HFF-Myc (cell line): ENCODE measurements at places on chromosomes 4 and X.

DNA sequence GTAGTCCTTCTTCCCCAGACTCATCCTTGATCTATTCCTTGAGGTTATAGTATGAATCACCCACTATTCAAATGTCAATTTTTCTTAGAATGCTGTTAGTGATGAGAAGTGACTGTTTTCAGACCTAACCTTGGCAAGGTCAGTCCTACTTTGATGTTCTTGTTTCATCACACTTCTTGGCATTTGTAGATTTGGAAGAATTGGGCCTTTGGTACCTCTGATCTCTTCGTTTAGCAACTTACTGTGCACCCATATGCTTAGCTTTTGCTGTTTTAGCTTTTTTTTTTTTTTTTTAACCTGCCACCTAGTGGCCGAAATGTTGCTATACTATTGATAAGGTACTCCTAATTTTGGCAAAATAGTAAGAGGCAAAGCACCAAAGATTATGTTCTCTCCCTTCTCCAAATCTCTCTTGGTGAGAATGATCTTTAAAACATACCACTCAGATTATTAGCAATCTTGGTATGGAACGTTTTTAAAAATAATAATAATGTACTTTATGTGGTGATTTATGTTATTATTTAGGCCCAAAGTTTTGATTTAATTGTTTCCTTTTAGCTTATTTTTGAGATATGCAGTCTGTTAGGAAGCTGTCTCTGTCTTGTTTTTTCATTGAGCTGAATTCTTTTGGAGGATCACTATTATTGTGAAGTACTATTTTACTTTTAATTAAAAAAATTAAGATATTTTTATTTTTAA lies 16.6 kb downstream of the DCK start:
- peak; percentile 19 for DNase-seq

DNA sequence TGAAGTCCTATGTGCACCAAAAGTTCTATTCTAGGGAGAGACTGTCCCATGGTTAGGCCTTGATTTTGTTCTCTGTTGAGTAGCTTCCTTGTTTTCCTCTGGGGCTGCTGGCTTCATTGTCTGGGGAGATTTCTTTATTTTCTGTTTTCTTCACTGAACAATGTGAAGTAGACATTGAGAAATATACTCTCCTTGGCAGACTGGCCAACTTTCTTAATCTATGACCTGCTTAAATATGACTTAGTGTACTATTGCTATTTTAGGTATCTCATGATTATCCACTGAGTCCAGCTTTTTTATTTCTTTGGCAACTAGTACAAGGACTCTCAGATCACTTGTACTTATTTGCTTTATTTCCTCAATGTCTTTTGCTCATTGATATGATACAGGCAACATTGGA lies 1594.6 kb downstream of the ARAP2 start:
- DNase-seq, result no peak

GRCh38 chr4:99921174-99921573 lies 25.2 kb downstream of the DNAJB14 start:
- DNase-seq, result no peak

DNA sequence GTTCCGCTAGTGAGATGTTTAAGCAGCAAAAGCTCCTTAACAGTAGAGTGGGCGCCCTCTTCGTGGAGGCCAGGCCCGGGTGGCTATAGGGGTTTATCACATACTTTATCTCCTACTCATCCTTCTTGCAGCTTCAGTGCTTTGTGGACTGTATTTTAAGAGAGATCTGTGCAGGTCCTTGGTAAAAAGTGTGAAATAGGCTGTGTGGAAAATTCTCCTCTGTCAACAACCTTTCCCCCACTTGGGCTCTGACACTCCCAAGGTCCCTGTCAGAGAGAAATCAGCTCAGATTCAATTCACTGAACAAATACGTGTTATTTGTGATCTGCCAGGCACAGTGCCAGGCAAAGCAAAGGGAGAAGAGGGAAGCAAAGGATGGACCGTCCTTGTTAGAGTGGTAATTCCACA lies 214.3 kb upstream of the PPARGC1A start:
- no peak for DNase-seq

- DNase-seq, result no peak
These were observed 809 bp downstream of the MND1 start for GRCh38 chr4:153345012-153345981.

DNA sequence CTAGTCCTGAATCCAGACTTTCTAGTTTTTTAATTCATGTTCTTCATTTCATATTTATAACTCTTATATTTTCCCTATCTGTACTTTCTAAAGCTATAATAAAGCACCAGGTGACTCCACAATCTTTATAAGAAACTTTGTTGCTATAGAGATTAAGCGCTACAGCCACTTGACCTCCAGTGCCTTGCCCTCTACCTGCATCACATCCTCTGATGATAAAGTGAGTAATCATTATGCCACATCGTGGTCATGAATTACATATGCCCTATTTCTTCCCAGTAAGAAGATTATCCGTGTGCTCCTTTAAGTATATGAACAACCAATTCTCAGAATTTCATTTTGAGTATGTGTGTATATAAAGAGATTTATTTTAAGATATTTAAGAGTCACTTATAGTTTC lies 6.8 kb upstream of the DYNLT3 start:
- DNase-seq, result no peak

GRCh38 chr4:106369456-106370060 lies 980 bp upstream of the GIMD1 start:
- DNase-seq, result peak; percentile 75
